ENCODE measurements at places on chromosomes 6 and 20.

DNA sequence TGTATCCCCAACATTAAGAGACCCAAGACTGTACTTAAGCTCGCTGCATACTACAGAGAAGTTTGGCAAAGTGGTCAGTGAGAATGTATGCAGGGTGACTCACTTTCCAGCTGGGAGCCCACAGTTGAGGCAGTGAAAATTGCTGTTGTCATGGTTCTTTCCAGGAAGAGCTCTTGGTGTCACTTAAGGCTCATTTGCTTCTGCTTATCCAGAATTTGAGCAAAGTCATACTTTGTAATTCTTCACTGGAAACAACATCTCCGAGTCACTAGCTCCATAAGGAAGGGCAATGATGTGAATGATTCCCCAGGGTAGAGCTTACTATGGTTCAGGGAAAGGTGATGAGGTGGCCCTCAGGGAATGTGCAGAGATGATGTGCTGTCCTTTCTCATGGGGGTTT lies 65.4 kb upstream of the FBXL4 start:
- no peak for DNase-seq

GRCh38 chr6:144957236-144957937 lies 672.3 kb downstream of the UTRN start:
- no peak for DNase-seq

DNA sequence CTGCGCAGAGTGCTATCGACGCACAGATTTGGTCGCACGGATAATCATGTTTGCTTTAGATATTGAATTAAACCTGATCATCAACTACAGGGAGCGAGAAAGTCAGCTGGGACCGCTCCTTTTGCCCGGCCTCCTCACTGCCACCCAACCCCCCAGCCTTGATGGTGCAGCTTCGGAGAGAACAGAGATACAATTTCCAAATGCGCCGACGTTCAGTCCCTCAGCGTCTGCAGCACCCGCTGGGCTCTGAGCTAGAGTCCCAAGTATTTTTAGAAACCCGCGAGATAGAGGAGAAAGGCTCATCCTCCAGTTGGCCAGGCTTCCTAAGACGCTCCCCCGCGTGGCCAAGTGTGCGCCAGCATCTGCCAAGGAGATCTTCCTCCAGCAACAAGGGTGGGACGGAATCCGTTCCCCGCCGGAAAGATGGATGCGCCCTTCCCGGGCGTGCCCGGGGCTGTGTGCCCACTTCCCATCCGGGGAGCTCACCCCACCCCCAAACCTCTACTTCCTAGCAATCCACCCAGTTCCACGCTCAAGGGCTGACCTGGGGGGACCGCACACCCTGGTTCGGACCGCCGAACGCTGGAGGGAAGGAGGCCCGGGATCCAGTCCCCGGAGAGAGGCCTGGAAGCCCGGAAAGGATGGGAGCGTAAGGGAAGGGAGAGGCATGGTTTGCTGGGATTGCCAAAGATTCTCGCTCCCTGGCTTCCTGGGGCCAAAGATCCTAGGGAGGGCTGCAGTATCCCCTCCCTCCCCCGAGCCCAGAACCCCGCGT lies 4.1 kb downstream of the NKX2-2 start:
- DNase-seq: no peak

- DNase-seq: no peak
Observed at GRCh38 chr6:165805067-165805555, 142.1 kb upstream of the PDE10A start.

DNA sequence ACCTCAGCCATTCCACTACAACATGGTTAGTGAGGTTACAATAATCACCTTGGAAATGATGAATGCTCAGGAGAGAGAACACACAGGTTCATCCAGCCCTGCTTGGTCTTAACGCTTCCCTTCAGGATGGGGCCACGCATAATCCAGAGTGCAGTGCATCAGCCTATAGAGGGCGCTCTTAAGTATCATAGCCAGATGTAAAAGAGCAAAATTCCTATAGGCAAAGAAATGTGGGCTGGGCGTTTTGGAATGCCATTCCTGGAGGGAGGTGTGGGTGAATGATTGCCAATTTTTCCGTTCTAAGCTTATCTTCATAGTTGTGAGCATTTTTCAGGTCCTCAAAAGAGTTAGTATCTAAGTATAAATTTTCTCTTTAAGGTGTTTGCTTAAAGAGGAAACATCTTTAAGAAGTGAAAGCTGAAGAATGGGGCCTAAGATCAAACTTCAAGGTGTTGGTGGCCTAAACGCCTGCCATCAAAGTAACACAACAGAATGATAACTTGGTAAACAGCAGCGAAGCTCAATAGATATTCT lies 1.8 kb downstream of the RIPOR2 start:
- peak; percentile 29 for DNase-seq

GRCh38 chr6:131167773-131168172 lies 32.5 kb downstream of the AKAP7 start:
- DNase-seq: no peak

- DNase-seq: no peak
Observed at GRCh38 chr6:36924778-36925374, 29.7 kb upstream of the PI16 start.

DNA sequence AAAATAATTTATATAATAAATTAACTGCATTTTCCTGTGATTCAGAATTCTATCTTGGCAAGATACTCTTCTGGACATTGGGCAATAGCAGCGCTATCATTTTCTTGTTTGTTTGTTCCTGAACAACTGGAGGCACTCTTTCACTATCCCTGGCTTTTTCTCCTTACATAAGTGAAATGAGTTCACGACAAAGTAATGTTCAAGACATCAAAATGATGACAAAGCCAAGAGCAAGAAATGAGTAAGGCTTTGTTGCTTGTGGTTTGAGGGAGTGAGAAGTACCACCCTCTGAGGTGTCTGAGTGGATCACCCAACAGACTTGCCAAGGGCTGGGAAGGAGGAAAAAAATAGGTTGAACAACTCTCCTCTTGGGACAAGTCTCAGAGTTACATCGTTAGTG lies 466.6 kb upstream of the JAG1 start:
- no peak for DNase-seq

- no peak for DNase-seq
Observed at GRCh38 chr20:24816907-24817306, 132.2 kb upstream of the CST7 start.

DNA sequence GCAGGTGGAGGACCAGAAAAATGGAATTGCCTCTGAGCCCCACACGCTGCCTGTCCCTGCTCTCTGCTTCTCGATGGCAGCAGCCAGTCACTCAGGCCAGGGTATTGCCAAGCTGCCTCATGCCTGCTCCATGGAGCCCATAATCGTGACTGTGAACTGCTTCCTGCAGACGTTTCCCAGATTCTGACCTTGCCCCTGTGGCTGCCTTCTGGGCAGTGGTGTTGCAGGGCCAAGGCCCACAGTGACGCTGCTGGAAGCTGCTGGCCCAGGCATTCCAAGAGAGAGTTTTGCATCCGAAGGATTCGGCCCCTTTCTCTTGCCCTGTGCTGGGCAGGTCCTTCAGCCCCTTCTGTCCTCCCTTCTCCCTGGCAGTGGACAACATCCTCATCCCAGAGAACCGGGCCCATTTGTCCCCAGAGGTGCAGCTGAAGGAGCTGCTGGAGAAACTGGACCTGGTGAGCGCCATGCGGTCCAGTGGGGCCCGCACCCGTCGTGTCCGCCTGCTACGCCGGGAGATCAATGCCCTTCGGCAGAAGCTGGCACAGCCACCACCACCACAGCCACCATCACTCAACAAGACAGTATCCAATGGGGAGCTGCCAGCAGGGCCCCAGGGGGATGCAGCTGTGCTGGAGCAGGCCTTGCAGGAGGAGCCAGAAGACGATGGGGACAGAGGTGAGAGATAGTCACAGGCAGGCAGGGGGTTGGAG lies 14.5 kb downstream of the BRPF3 start:
- no peak for DNase-seq

- no peak for DNase-seq
Observed at GRCh38 chr6:6897140-6897539, 210.6 kb upstream of the RREB1 start.

DNA sequence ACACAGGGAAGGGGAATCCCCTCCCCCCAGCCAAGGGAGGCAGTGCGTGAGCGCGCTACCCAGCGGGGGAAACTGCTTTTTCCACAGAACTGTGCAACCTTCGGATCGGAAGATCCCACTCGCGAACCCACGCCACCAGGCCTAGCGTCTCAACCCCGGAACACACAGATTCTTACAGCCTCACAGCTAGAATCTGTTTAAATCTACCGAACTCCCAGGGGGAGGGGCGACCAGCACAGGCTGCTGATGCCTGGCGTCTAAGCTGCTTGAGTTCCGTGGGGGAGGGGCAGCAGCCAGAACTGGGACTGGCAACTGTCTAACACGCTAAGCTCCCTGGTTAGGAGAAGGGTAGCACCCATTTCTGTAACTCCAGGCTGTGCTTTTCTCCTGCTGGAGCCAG lies 217.3 kb upstream of the TENT5A start:
- no peak for DNase-seq

- DNase-seq: no peak
Observed at GRCh38 chr6:37579444-37580067, 79.9 kb upstream of the CCDC167 start.

DNA sequence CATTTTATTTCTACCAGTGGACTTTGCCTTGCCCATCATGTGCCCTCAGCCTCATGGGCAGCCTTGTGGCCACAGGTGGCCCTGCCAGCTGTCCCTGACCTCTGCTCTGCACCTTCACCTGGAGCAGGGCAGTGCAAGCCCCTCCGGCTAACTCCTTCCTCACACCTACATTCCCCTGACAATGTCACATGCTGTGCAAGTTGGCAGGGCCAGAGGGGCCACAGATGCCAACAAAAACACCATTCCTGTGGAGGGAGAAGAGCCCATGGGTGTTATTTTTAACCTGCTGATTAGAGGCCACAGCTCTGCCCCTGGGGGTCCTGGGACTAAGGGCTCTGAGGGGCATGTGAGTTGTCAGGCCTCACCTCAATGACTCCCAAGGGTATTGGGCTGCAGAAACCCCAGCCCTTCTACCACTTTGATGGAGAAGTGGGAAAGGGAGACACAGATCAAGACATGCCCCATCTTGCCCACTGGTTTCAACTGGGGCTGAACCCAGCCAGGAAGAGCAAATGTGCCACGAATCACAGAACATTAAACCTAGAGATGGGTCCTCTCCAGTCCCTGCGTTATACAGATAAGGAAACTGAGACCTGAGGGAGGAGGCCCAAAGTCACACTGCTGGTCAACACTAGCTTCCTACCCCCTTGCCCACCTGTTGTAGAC lies 65.0 kb downstream of the MRPL14 start:
- no peak for DNase-seq

DNA sequence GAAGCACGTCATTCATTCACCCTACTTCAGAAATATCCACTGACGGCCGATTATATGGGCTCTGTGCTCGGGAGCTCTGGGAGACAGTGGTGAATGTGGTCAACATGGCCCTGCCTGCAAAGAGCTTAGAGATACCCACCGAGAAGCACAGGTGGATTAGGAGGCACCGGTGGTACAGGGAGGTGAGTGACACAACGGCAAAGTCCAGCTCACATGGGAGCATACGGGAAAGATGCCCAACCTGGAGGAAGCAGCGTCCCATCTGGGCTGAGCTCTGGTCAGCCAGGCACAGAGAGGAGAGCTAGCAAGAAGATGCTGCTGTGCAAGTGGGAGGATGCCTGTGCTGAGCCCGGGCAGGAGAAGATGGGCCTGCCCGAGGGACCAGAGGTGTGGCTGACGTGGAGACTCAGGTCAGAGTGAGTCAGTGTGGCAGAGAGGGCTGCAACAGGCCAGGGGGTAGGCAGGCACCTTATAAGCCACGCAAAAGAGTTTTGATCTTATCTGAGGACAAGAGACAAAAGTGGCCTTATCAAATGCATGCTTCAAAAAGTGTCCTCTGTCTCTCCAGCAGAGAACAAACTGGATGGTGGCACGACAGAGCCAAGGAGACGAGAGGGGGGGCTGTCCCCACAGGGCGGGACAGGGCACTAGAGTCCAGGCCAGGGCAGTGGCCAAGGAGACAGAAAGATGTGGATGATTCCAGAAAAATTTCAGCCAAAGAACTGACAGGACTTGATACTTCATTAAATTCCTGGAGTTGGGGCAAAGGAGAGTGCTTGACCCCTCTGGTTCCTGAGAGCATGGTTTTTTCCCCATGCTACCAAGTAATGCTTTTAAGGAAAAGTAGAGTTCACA lies 214.6 kb upstream of the SNX9 start:
- DNase-seq: no peak

GRCh38 chr20:13844296-13844695 lies 59.5 kb downstream of the NDUFAF5 start:
- DNase-seq: no peak

DNA sequence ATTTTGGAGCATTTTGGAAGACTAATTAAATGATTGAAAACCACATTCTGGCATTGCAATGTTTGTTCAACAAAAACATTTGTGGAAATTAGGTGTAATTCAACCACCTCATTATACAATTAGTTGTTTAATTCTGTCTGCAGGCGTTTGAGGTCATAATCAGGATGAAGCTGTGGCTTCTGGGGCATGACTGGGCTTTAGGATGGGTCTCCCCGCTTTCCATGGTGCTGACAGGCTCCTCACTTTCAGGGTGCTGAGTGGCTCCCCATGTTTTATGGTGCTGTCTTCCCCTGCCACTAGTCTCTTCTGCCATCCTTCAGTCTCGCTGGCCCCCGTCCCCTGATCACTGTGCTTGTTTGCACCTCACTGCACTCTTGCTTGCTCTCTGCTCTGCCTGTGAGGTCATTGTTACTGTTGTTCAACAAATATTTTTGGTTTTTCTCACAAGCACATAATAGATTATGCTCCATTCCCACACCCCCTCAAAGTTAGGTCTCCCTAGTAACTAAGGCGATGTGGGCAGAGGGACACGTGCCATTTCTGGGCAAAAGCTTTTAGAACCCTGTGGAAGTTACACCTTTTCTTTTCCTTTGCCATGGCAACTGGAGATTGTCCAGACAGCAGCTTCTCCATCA lies 25.4 kb upstream of the ZNF831 start:
- DNase-seq: no peak

DNA sequence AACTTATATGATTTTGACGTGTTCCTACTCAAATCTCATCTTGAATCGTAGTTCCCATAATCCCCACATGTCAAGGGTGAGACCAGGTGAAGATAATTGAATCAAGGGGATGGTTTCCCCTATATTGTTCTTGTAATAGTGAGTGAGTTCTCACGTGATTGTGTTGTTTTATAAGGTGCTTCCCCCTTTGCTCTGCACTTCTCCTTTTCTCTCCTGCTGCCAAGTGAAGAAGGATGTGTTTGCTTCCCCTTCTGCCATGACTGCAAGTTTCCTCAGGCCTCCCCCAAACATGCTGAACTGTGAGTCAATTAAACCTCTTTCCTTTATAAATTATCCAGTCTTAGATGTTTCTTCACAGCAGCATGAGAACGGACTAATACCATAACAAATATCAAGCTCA lies 83.2 kb downstream of the MANEA start:
- DNase-seq: no peak

DNA sequence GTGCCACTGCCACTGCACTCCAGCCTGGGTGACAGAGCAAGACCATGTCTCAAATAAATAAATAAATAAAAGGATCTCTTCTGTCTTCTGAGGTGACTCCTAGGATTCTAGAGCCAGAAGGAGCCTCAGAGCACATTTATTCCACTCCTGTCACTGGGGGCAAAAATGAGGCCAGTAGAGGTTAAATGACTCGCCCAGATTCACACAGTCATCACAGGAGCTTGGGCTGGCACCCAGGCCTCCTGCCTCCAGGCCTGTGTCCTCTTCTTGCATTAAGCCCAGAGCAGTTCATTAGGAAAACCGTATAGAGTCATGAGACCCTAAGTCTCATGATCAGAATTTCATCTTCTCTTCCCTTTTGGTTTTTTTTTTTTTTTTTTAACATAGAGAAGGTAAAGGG lies 243.3 kb downstream of the NRN1 start:
- DNase-seq: no peak

GRCh38 chr6:35181308-35181932 lies 32.3 kb upstream of the SCUBE3 start:
- no peak for DNase-seq

- no peak for DNase-seq
Observed at GRCh38 chr6:134374491-134375219, 56.7 kb upstream of the SGK1 start.

All from T-helper 1 cell (primary cell).